ENCODE measurements at places on chromosomes 7 and 10. TPM values are rescaled to one million over a fixed set of nuclear protein-coding genes. Genes with fewer than 3 reads are reported as not detected.

OPN4 gene
- total RNA-seq, result not detected

DNA sequence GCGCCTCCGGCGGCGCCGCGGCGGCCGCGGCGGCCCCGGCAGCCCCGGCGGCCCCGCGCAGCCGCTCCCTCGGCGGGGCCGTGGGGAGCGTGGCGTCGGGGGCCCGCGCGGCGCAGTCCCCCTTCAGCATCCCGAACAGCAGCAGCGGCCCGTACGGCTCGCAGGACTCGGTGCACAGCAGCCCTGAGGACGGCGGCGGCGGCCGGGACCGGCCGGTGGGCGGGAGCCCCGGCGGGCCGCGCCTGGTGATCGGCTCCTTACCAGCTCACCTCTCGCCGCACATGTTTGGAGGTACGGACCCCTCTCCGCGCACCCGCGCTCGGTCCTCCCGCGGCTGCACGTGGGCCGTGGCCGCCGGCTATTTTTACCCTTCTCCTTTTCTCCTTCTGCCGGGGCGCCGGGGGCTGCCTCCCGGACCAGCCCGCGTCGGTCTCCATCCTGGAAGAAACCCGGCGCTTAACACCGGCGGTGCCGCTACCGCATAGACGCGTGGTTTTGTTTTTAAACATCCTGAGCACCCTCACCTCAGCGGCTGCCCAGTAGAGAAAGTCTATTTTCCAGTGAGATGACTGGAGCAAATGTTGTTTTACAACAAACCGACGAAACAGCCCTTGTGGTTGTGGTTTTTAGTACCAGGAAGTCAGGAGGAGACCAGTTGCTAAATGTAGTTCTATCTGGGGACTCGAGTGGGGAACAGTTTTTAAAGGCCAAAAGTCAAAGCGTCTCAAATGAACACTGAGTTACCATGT, 1.3 kb downstream of the ZNRF2 start:
- peak; percentile 64 for DNase-seq

CPXM2 gene
- total RNA-seq, result 7.8 TPM

CAMK2G gene
- 37.7 TPM for total RNA-seq

- no peak for DNase-seq
These were observed 1351.3 kb upstream of the SORCS1 start for GRCh38 chr10:108515821-108516220.

VPS37D gene
- total RNA-seq, result 4.2 TPM

DNA sequence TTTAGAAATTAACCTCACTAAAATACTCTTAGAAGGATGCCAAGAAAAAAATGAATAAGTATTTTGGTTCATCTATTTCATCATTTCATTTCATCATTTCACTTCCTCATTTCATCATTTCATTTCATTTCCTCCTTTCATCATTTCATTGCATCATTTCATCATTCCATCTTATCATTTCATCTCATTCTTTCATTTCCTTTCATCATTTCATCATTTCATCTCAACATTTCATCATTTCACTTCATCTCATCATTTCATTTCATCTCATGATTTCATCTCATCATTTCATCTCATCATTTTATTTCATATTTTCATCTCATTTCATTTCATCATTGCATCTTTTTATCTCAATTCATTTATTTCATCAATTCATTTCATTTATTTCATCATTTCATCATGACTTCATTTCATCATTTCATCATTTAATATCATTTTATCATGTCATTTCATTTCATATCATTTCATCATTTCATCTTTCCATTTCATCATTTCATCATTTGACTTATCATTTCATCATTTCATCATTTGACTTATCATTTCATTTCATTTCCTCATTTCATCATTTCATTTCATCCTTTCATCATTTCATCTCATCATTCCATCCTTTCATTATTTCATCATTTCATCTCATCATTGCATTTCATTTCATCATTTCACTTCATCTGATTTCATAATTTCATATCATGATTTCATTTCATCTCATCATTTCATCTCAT, 129.9 kb downstream of the ZNF92 start:
- no peak for DNase-seq
